ENCODE measurements at places on chromosomes 11 and 22.

DNA sequence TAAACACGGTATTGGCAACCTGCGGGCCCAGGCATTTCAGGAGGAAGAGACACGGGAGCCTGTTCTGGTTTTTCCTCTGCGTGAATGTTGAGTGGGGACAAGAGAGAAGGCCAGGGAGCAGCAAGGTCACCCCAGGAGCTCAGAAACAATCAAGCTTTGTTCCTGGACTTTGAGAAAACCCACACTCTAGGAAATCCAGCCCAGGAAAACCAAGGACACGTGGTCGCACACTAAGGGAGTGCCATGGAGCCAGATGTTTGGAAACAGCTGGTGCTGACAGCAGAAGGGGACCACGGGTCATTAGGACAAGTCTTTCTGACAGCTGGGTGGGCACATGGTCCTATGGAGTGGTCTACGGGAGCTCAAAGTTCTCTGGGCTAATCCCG, 44.1 kb downstream of the MYH9 start:
- no peak for DNase-seq

GRCh38 chr22:44357296-44357965, 44.7 kb upstream of the SHISAL1 start:
- no peak for DNase-seq

DNA sequence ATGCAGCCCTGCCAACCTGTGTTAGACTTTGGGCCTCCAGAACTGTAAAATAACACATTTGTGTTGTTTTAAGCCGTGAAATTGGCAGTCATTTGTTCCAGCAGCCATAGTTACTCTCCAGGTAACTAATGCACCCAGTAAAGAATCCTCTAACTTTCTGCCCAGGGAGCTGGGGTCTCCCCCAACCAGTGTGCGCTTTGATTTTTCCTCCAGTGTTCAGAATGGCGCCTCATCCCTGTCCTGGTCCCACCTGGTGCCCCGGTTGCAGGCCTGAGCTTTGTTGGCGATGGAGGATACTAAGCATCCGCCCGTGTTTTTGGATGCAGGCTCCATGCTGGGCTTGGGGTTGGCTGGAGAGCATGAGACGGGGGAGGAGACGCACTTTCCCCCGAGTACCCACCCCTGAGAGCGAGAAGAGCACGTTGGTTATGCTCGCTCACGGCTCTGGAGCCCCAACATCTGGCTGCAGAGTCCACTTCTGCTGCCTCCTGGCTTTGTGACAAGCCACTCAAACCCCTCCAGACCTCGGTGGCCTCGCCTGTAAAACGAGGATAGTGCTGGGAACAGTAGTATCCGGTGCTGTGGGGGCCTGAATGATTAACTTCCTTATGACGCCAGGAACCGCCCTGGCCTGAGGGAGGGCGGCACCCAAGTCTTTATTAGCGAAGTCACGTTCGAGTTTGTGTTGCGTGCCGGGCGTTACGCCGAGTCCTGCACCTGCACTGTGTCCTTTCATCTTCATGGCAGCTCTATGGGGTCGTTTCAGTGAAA, 25.8 kb downstream of the MRGPRD start:
- peak; percentile 73 for DNase-seq

- peak; percentile 63 for DNase-seq
Measured at GRCh38 chr11:10653946-10654810, 39.4 kb downstream of the IRAG1 start.
